ENCODE measurements at places on chromosomes 7 and 10. TPM values are rescaled to one million over a fixed set of nuclear protein-coding genes. Genes with fewer than 3 reads are reported as not detected.

Gene OPTN
- 90.7 TPM for total RNA-seq

Gene SFTPA2
- total RNA-seq, result not detected

Gene SPDYE6
- total RNA-seq, result not detected

Gene PLXDC2
- total RNA-seq, result 45.0 TPM

Gene FAM180A
- not detected for total RNA-seq

Gene SCART1
- 1.2 TPM for total RNA-seq
